Activated T-helper 1 cell treated with Interleukin-2 at 50 U/mL for 16 hours (primary cell): ENCODE measurements at places on chromosomes 16 and 17.
A peak's percentile ranks its signal among the peaks of the same experiment; 100 is the strongest.

- no peak for DNase-seq
Observed at GRCh38 chr17:13650096-13650675, 48.5 kb upstream of the HS3ST3A1 start.

DNA sequence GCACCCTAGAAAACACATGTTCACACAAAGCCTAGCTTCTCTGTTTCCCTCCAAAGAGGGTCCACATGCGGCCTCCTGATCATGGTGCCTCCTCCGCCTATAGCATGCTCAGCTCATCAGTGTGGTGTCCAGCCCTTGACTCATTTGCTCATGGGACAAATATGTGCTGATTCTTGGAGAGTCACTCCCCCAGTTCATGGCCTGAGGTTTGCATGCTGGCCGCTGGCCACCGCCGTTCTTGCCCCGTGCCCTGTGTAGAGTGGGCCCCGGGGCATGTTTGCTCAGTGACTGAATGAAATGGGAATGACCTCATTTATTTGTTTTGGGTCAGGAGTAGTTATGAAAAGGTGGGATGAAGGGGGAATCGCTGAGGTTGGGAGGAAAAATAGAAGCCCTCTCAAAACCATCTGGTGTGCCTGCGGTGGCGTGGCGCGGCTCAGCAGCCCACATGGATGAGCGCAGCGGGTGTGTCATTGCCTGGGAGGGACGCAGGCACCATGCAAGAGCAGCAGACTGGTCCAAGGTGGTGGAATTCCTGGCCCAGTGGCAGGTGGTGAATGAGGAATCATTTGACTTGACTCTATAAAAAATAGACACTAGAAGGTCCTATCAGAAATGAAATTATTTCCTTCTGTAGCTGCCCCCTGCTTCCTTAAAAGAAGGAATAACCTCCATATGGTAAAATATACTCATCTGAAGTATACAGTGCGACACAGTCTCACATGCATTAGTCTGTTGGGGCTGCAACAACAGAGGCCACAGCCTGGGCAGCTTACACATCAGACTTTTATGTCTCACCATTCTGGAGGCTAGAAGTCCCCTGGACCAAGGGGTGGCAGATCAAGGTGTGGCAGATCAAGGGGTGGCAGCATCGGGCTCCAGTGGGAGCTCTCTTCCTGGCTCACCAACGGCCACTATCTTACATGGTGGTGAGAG, 31.7 kb downstream of the CRISPLD2 start:
- DNase-seq = no peak

GRCh38 chr17:73256220-73256619, 5.5 kb downstream of the CPSF4L start:
- no peak for DNase-seq

GRCh38 chr17:39776252-39776651, 38.5 kb downstream of the GRB7 start:
- DNase-seq = no peak

DNA sequence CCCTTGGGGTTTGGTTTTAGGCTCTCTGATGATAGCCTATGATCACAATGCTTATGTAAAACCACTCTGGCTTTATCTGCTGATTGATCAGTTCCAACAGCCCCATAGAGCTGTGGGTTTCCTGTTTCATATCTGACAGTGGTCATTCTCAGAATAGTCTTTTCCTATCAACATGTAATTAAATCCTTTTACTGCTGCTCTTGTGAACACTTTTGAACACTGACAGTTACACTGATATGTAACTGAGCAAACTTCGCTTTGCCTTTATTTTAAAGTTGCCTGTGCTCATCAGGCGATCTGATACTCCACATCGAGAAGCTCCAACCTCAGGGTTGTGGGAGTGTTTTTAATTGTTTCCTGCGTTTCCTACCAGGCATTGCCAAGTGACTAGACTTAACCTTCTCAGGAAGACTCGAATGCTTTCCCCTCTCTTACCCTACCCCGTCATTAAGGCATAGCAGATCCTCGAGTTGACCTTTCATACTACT, 17.3 kb upstream of the CLEC18B start:
- no peak for DNase-seq

- no peak for DNase-seq
Observed at GRCh38 chr16:85227946-85228862, 115.9 kb upstream of the CIBAR2 start.

- DNase-seq = no peak
Observed at GRCh38 chr17:66339561-66339960, 37.1 kb downstream of the PRKCA start.

DNA sequence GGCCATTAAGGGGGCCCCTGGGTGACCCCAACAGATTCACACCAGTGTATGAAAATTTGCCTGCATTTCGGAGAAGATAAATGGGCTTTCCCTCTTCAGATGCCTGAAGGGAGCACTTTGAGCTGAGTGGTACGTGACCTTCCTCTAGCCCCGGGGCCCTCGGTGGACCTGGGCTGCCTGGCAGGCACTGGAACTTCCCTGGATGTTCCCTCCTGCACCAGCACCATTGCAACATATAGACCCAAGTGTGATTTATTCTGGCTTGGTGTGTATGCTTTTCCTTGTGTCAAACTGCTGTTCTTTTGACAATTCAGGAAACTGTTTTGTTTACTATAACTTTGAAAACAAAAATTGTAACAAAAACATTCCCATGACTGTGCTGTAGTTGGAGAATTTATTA, 93.8 kb downstream of the TNFRSF13B start:
- DNase-seq = no peak

GRCh38 chr16:9447195-9447551, 355.7 kb downstream of the HAPSTR1 start:
- no peak for DNase-seq

DNA sequence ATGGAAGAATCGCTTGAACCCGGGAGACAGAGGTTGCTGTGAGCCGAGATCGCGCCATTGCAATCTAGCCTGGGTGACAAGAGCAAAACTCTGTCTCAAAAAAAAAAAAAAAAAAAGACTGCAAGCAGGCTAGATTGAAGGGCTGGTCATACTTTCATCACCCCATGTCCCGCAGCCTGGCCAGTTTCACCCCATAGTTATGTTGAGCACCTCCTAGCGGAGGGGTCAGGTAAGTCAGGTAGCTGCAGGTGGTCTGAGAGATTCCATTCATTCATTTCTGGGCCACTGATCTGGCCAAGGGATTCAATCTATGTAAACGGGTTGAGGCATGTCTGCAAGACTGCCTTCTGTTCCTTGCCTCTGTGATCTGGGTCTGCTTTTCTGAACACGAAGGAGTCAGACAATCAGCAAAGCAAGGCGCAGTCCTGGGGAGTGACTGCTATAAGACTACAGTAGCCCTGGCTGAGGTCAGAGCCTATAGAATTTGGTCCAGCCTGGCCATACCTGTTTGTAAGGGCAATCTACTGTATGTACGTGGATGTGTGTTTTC, 23.6 kb upstream of the BPTF start:
- no peak for DNase-seq

DNA sequence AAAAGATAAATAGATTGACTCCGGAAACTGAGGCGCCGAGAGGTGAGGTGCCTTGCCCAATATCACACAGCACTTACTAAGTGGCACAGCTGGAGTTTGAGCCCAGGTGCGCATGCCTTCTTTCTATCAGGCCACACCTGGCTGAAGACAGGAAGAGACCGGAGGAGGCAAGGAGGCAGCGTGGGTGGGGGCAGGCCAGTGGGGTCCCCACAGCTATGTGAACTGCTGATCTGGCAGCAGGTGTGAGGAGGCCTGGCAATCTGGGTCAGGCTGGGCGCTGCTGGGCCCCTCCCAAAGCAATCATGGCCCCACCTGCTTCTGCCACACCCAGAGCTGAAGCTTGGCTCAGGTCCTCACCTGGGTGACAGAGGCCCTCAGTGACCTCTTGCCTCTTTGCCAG, 1.9 kb upstream of the GDPD3 start:
- peak; percentile 11 for DNase-seq
